Putamen (tissue), 1 donor: ENCODE measurements at places on chromosomes 1 and 21.
A peak's percentile ranks its signal among the peaks of the same experiment; 100 is the strongest.

DNA sequence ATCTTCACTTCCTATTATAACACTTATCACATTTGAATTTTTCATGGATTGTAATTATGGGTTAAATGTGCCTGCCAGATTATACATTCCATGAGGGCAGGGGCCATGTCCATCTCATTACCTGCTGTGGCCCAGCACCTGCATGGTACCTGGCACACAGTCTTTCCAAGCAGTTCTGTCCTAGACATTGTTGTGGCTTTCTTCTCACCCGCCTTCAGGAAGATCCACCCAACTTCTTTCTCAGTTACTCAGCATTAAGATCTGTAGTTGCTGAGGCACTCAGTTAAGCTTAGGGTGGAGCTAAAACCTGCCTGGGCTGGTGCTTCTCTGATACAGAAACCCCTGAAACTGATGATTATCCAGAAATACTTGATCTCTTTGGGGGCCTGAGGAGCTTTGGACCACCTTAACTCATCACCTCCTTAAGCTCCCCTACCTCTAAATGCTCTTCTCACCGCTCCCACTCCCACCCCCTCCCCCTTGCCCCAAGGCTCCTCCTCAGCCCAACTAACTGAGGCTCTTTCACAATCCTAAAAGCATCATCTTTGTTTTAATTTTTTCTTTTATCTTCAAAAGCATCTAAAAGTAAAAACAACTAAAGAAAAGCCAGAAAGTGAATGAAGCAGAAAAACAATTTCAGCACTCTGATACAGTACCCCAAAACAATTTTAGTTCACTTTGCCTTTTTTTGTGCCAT, 190.6 kb downstream of the FGGY start:
- DNase-seq: no peak

DNA sequence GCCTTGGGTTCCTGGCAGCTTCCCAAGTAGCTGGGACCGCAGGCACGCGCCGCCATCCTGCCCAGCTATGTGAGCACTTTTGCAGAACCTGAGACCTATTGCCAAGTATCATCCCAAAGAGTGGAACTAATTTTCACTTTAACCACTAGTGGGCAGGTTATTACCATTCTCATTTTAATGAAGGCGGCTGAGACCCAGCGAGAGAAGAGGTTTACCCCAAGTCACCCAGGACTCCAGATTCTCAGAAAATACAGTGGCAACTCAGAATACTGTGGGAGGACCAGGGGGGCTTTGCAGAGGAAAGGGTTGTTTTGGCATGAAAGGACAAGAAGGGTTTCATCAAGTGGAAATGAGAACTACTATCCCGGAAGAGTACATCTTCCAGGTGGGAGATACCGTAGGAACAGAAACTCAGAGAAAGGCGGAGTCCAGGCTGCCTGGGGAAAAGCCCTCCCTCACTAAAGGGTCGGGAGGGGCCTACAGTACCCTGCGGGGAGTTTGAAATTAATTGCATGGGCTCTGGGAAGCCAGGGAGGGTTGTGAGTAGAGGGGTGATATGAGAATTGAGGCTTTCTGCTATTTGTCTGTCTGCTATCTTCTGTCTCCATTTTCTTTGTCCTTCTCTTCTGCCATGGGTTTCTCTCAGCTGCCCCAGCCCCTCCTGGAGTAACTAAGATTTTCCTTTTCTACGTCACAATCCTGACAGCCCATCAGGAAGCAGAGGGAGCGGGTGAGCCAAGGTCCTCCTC, 7.2 kb upstream of the SEMA4A start:
- peak; percentile 73 for DNase-seq

DNA sequence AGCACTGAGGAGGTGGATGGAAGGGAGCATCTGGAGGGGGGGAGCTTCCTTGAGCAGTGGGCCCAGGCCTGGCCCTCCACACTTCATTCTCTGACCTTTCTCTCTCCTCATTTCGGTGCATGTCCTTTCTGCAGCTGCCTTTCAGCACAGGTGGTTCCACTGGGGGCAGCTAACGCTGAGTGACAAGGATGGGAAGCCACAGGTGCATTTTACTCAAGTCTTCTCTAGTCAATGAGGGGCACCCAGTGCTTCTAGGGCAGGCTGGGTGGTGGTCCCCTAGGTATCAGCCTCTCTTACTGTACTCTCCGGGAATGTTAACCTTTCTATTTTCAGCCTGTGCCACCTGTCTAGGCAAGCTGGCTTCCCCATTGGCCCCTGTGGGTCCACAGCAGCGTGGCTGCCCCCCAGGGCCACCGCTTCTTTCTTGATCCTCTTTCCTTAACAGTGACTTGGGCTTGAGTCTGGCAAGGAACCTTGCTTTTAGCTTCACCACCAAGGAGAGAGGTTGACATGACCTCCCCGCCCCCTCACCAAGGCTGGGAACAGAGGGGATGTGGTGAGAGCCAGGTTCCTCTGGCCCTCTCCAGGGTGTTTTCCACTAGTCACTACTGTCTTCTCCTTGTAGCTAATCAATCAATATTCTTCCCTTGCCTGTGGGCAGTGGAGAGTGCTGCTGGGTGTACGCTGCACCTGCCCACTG, 43.2 kb downstream of the YARS1 start:
- DNase-seq: no peak

DNA sequence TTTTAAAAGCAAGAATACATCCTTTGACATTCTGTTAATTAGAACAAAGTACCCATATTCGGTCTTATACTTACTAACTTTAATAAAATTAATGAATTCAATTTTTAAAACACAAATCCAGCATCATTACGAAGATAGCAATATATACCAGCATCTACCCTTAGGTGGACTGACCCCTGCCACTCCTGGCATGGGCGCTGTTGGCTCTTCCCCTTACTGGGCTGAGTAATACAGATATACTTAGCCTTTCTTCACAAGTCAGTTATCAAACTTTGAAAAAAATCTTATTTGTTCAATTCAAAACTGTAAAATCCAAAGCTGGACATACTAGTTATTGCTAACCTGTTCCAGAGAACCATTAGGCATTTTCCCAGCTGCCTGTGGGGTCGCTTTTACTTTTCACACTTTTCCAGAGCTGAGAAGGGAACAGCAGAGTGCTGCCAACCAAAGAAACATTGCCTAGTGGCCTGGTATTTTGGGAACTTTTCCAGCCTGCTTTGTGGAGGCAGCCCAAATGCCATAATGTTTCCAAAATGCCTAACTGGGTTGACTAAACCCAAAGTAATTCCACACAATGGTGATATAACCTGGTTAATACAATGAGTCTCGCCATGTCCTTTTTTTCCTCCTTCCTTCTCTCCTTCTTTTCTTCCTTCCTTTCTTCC, 424.7 kb upstream of the ADGRL2 start:
- no peak for DNase-seq

DNA sequence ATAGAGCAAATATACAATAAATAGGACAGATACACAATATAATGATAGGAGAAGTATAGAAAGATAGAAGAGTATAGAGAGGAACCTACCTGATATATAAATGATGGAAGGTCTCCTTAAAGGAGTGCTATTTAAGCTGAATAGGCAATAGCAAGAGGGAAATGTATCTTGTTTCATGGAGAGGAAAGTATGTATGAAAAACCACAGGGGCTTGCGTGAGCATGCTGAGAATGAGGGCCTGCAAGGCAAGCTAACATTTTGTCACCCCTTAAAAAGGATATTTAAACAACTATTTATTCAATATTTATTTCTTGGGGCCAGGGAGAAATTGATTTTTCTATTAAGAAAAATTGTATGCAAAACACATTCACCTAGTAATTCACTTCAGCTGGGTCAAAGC, 150.9 kb upstream of the ZRANB2 start:
- DNase-seq: no peak

DNA sequence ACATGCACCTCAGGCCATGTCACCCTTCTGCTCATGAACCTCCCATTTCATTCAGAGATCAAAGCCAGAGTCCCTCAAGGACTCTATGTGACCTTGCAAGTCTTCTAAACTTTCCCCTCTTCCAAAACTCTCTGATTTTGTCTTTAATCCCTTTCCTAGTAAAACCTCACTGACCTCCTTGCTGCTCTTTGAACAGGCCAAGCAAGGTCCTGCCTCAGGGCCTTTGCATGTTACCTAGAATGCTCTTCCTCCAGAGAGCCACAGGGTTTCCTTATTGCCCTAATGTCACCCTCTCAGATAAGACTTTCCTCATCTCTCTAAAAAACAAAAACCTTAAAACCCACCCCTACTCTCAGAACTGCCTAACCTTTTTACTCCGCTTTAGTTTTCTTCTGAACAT, 26.6 kb downstream of the IL23R start:
- no peak for DNase-seq
